ENCODE measurements at places on chromosomes 7 and 10. TPM values are rescaled to one million over a fixed set of nuclear protein-coding genes. Genes with fewer than 3 reads are reported as not detected.

The MOGAT3 gene
- total RNA-seq = not detected

The SLC26A5 gene
- 1.0 TPM for total RNA-seq

The SFTPA2 gene
- 13,178 TPM for total RNA-seq

The CPVL gene
- 40.8 TPM for total RNA-seq

DNA sequence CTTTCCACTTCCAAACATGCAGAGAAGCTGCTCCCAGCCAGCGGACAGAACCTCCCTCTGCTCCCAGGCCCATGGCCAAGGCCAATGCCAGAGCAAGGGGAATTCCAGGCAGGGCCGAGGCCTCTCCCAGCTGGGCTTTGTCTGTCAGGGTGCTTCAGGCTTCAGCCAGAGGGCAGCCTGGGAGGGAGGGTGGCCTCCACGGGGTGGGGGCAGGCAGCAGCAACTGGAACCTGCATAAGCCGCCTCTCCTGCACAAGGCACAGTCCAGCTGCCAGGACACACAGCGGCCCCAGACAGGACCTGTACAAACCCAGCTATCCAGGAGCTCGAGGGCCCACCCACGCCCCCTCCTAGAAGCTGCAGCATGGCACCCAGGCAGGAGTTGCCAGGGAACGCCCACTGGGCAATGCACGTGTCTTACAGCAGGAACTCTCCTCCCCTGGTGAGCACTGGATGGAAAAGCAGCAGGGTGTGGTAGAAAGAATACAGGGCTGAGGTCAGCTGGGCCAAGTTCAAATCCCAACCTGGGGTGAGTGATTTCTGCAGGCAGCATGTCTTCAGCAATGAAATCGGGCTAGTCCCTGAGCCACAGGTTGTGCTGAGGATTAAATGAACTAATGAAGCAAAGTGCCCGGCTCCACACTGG is 7.6 kb downstream of the FAM53B start:
- no peaks in the 10 kb centered on the region for H3K36me3 ChIP-seq
- peaks cover 71% of the 10 kb centered on the region for H3K4me1 ChIP-seq
- H3K27ac ChIP-seq = peak overlapping the region; percentile 61

DNA sequence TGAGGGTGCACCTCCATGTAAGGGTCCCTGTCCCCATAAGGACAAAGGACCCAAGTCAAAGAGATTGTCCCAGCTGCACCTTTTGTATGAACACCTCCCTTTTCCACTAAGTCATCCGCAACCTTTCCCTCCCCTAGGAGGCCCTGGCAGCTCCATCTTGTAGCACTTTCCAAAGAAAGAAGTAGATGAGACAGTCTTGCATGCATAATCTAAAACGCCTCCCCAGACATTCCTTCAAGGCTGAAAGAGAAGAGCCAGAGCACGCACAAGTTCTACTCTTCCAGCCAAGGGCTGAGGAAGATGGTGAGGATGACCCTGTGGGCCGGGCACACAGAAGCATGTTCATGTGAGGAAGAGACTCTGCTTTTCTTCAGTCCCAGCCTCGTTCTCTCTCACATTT is 194.4 kb downstream of the TNS3 start:
- no peaks in the 10 kb centered on the region for H3K27me3 ChIP-seq
- H3K27ac ChIP-seq = no peak overlapping the region
- no peak overlapping the region for H3K4me3 ChIP-seq
- H3K36me3 ChIP-seq = no peaks in the 10 kb centered on the region
- DNase-seq = no peak

GRCh38 chr10:26574783-26575182 is 122.7 kb upstream of the PDSS1 start:
- H3K4me1 ChIP-seq = no peaks in the 10 kb centered on the region
- H3K27ac ChIP-seq = peak overlapping the region; percentile 30
- no peak overlapping the region for H3K4me3 ChIP-seq
- H3K27me3 ChIP-seq = no peaks in the 10 kb centered on the region

GRCh38 chr10:93475871-93476270 is 6.3 kb downstream of the MYOF start:
- H3K36me3 ChIP-seq = no peaks in the 10 kb centered on the region
- peak overlapping the region; percentile 54 for H3K27ac ChIP-seq
- H3K4me1 ChIP-seq = peaks cover 71% of the 10 kb centered on the region
- no peak overlapping the region for H3K4me3 ChIP-seq

DNA sequence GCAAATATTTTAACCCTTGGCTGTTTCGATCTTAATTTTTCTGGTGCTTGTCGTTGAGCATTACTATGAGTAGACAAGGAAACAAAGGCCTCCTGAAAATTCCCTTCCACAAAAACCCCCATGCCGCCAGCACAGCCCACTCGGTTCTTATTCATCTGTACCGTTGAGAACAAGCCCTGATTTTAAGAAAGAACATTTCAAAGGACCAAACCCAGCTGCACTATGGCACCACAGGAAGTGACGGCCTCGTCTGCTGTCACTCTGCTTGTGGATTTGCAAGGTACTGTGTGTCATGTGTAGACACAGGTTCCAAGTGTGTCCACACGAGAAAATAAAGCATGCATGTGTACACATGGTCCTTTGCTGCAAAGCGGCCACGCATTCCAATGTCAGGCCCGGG is 285.2 kb downstream of the DNAJB6 start:
- no peak for DNase-seq
- peaks cover 9% of the 10 kb centered on the region for H3K27me3 ChIP-seq
- H3K27ac ChIP-seq = no peak overlapping the region
- no peaks in the 10 kb centered on the region for H3K36me3 ChIP-seq

DNA sequence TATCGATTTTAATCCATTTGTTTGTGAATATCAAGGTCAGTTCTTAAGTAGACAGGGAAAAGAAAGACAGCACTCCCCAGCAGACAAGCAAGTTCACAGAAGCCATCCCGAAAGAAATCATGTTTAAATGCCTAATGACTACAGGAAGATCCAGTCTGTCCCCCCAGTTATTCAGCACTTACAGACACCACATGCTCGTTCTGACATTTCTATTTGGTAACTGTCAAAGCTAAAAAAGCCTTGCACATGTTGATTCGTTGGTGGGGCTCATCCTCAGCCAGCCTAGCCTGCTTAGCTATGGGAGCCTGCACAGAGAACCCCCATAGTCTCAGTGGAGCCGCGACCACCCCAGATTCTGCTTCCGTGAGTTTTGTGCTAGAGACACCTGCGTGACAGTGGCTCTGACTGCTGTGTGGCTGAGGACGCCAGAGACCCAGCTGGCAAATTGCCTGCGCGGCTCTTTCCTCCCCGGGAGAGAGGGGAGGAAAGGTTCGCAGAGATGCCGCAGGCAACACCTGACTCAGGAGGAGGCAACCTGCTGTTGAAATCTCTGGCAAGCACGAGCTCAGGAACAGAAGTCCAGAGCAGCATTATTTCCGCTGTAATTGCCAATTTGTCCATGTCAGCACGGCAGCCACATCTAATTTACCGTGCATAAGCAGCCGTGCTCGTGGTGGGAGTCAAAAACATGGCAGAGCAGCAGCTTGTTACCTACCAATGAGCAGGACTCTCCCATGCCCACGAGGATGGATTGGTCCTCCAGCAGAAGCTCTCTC is 194.2 kb downstream of the GPAM start:
- no peaks in the 10 kb centered on the region for H3K36me3 ChIP-seq
- H3K27ac ChIP-seq = no peak overlapping the region
- no peak overlapping the region for H3K4me3 ChIP-seq
- H3K4me1 ChIP-seq = no peaks in the 10 kb centered on the region

GRCh38 chr7:137454246-137454724 is 110.8 kb upstream of the PTN start:
- no peak overlapping the region for H3K4me3 ChIP-seq
- H3K36me3 ChIP-seq = no peaks in the 10 kb centered on the region
- no peak overlapping the region for H3K27ac ChIP-seq
- H3K27me3 ChIP-seq = peaks cover 3% of the 10 kb centered on the region

GRCh38 chr10:120475844-120476791 is 19.1 kb downstream of the PLPP4 start:
- no peaks in the 10 kb centered on the region for H3K4me1 ChIP-seq
- no peaks in the 10 kb centered on the region for H3K27me3 ChIP-seq
- DNase-seq = no peak
- no peak overlapping the region for H3K4me3 ChIP-seq

DNA sequence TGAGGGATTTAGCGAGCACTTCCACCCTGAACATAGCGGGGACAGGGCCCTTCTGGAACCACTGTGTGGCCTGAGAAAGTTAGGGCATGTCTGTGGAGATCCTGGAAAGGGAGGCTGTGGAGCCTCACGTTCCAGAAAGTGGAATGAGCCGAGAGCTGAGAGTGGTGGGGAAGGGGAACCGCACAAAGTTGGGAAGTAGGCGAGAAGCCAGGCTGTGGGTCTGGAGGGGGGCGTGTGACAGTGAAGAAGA is 10.4 kb upstream of the PAX2 start:
- no peaks in the 10 kb centered on the region for H3K36me3 ChIP-seq
- H3K27me3 ChIP-seq = peaks cover 100% of the 10 kb centered on the region
- H3K4me1 ChIP-seq = peaks cover 8% of the 10 kb centered on the region
- H3K4me3 ChIP-seq = no peak overlapping the region

DNA sequence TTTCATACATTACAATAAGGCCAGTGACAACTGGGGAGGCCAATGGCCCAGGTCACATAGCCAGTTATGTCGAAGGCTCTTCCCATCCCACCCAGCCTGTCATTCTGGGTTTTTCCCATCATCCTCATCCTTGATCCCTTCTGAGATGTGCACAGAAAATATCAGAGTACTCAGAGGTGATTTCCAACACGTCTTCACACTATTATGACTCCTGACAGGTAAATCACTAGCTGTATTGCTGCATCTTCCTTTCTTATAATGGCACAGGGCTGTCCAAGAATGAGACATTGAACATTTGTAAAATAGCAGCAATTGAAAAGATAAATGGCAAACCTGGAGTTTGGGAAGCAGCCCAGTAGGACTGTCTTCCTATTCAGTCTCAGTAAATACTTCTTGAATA is 159.9 kb downstream of the PLXNA4 start:
- no peak for DNase-seq
- no peak overlapping the region for H3K4me3 ChIP-seq
- H3K27ac ChIP-seq = no peak overlapping the region
- no peaks in the 10 kb centered on the region for H3K4me1 ChIP-seq
- H3K27me3 ChIP-seq = no peaks in the 10 kb centered on the region
